ENCODE measurements at places on chromosomes 3 and 15.

DNA sequence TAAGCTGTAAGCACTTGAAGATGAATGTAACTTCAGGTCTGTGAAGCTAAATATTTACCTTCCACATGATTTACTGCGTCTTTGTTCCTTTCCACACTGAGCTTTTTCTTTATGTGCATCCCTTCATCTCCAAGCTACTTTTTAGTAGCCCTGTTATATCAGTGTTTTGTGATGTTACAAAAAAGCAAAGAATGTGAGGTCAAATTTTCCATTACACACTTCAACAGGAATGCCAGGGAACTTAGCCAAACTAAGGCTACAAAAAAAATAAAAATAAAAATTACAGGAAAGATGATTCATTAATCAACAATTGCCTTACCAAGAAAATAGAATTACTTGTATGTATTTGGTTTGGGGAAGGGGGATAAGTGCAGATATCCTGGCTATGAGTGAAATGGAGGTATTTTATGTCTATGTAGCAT, 73.0 kb downstream of the FILIP1L start:
- no peak for DNase-seq

GRCh38 chr3:129282727-129283327, 4.2 kb downstream of the HMCES start:
- DNase-seq, result no peak

DNA sequence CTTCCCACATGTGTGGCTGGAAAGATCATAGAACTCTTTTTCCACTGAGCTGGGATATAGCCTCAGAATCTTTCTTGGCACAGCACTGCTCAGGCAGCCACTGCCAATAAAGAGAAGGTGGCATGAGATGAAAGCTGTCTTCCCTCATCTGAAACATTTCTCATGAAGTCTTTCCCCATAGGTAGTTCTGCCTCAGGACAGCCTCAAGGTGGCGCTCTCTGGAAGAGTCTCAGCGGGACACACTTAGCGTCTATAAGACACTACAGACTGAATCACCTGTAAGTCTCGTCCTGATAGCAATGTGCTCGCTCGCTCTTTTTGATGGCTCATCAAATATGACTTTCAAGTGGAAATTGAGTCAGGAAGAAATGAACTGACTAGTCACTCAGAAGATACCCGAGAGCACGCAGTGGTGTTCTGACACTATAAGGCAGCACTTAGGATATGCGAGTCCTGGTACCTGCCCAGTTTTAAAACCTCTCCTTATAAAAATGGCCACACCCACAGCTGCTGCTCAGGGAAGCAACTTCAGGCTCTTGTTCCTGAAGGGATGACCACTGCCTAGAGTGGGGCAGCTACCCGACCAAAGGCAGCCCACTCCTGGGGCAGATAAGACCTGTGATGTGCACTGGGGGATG, 269.5 kb downstream of the SUCLG2 start:
- no peak for DNase-seq

DNA sequence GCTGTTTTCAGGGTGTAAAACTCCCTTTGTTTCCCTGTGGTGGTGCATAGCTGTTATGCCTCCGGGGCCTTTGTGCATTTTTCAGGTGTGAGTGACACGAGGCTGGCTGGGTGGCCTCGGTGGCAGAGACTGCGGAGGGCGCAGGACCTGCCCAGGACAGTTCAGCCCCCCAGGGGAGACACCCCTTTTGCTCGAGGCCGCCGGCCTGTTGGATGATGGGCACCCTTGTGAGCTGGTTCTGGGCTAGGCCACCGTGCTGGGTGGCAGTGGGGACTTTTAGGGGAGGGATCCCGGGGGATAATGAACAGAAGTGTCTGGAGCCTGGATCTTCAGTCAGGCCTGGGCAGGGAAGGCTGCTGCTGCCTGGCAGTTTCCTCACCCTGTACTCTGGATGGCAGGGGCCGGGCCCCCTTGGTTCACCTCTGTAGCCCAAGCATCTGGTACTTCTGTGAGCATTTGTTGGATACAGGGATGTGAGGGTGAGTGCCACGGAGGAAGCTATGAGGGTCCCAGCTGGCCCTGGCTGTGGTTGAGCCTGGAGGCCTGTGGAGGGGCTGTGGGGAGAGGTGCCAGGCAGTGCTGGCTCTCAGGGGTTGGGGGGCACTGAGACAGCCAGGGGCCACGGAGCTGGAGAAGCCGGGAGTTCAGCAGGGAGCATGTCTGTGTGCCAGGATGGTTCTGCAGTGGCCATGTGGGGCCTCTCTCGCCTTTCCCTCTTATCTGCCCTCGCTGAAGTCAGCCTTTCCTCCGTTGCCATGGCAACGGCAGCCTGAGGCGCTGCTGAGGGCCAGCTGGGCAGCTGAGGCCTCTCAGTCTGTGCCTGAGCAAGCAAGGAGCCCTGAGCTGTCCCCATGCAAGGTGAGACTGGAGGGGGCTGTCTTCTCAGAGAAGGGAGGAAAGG, 49.0 kb downstream of the KY start:
- no peak for DNase-seq

- no peak for DNase-seq
These were observed 127.2 kb downstream of the ZBTB20 start for GRCh38 chr3:115019900-115020299.

- no peak for DNase-seq
These were observed 83.1 kb upstream of the SLC4A7 start for GRCh38 chr3:27567251-27567650.

Data from brain pericyte (primary cell).